ENCODE measurements at places on chromosomes 2 and 18. TPM values are rescaled to one million over a fixed set of nuclear protein-coding genes. Genes with fewer than 3 reads are reported as not detected.

Gene KCNK3
- total RNA-seq: 30.9 TPM

Gene COL4A4
- 18.7 TPM for total RNA-seq

Gene MC5R
- total RNA-seq: not detected

Gene MYCN
- 0.53 TPM for total RNA-seq

- no peak for DNase-seq
These were observed 62.8 kb downstream of the TMEM237 start for GRCh38 chr2:201580486-201580885.

DNA sequence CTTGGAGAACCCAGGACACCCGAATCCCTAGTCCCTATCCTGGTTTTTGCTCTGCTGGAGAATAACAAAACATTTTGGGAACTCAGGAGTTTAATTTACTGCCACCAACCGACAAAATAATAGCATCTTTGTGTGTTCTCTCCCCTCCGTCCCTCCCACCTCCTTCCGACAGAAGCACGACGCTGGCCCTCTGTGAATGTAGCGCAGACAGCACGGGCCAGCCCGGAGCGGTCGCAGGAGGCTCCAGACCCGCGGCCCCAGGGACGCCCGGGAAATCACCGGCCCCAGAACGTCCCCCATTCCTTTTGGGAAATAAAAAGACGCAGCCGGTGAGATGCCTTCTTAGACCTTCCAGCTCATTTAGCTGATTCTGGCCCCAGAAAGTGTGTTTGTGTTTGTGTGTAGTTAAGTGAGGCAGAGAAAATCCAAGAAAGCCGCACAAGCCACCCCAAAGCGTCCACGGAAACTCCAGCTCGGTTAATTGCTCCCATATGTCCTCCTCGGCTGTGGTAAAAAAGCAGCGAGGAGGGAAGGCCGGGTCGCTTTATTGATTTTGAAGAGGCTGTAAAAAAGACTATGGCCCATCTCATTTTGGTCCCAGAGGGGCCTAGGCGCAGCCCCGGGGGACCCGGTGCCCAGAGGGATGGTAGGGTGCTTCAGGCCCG, 577 bp upstream of the TANC1 start:
- peak; percentile 68 for DNase-seq

DNA sequence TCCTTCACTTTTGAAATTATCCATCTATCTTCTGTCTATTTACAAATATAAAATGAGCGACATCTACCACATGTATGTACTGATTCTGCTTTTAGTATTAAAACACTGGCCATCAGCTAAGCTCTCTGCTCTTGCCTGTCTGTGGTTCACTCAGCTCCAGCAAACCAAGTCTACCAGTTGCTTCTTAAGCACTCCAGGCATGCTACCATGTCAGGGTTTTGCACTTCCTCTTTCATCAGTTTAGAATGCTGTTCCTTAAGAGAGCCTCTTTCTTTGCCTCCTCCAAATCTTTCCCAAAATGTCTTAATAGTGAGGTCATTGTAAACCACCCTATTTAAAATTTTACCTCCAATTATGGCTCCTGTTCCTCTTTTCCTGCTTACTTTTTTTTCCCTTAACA, 59.5 kb downstream of the SCN3A start:
- no peak for DNase-seq

- no peak for DNase-seq
These were observed 46.2 kb downstream of the PUM2 start for GRCh38 chr2:20304411-20304810.

GRCh38 chr2:164840930-164841718, 499 bp downstream of the COBLL1 start:
- DNase-seq: peak; percentile 79

- no peak for DNase-seq
These were observed 18.3 kb downstream of the PSME4 start for GRCh38 chr2:53952519-53952918.
